NCI-H1930 (cell line): ENCODE measurements at places on chromosomes 5 and 9.

GRCh38 chr5:71830681-71831539 lies 111.8 kb downstream of the CARTPT start:
- no peak for DNase-seq

DNA sequence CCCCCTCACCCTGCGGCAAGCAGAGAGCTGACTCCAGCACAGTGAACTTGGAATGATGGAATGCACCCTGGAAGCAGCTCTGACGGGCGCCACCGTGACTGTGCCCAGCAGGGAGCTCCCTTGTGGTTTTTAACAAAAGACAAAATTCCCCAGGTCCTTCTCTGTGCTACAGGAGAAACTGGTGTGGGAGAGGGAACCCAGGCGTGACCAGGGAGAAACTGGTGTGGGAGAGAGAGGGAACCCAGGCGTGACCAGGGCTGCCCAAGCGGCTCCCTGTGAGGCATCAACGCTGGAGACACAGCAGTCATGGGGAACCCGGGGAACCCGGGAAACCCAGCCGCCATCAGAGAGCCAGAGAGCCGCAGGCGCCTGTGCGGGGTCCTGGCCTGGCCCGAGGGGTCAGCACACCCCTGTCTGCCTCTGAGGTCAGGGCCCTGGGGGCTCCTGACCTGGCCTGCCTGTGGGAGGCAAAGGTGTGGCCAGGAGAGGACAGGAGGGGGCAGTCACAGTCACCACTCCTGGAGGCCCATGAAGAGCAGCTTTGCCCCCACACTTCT lies 3.1 kb upstream of the AHRR start:
- DNase-seq, result no peak

- DNase-seq, result no peak
These were observed 208.1 kb upstream of the PIK3R1 start for GRCh38 chr5:68007451-68007850.

DNA sequence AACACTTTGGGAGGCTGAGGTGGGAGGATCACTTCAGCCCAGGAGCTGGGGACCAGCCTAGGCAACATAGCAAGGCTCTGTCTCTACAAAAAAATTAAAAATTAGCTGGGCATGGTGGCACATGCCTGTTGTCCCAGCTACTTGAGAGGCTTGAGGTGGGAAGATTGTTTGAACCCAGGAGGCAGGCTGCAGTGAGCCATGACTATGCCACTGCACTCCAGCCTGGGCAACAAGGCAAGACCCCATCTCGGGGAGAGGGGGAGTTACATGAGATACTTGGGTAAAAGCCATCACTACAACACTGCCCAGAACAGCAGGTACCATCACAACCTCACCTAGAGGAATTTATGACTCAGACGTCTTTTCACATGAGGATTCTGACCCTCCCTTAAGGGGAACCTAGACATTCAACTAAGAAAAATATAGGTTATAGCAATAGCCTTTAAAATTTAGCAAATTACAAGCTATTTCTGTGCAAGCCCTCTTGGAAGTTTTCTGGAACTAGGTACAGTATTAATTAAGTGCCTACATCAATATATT lies 143.5 kb downstream of the NFIB start:
- DNase-seq, result no peak

- no peak for DNase-seq
These were observed 80.5 kb downstream of the PAPPA start for GRCh38 chr9:116234081-116234480.

- DNase-seq, result no peak
These were observed 222.8 kb upstream of the KIF2A start for GRCh38 chr5:62083247-62083646.

GRCh38 chr5:17691762-17692161 lies 57.5 kb downstream of the TAF11L14 start:
- DNase-seq, result no peak

GRCh38 chr5:32419791-32420190 lies 24.7 kb downstream of the ZFR start:
- DNase-seq, result no peak

DNA sequence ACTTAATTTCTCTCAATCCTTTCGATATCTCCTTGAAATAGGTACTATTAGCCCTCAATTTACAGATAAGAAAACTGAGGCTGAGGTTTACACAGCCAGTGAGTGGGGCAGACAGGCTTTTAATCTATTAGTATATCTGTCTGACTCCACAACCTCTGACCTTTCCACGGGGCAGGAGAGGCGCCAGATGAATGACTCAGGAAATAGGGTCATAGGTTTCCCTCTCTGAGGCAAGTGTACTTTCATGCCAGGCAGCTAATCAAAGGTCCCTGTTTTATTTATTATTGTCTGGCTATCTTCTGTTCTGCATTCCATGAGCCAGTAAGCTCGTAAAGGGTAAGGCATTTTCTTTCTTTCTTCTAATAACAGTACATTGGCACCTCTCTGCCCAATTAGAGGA lies 79.6 kb upstream of the KLF4 start:
- DNase-seq, result no peak

DNA sequence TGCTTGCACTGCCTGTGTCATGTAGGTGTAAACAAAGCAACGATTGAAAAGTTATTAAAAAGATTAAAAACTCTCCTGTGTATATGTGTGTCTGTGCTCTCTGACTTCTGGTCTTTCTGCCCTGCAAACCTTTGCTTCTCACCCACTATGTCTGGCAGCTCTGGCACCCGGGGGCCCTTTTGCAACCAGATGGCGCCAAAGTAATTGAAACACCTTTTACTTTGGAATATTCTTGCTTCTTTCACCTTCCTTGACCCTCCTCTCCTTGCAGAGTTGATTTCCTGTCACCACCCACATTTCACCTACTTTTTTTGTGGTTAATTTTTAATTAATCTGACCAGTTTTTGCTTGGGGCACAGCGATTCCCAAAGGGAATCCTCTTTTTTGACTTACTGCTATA lies 275.5 kb downstream of the ARHGEF28 start:
- DNase-seq, result no peak

DNA sequence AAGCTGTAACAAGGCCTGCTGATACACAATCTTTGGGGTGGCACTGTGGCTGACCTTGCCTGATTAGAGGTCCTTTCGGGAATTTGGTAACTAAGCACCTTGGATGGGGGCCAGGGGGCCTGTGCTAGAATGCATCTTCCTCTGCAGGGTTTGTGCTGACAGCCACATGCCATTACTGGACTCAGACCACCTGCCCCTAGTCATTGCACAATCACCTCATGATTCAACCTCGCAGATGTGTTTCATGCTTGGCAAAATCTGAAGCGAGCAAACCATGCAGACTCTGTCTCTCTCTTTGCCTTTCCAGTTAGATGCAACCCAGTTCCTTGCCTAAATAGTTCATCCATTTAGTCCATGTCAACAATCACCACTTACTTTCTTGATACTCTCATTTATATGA lies 96.5 kb upstream of the ERCC6L2 start:
- DNase-seq, result no peak

- DNase-seq, result no peak
These were observed 14.3 kb downstream of the FNBP1 start for GRCh38 chr9:130028493-130029222.

DNA sequence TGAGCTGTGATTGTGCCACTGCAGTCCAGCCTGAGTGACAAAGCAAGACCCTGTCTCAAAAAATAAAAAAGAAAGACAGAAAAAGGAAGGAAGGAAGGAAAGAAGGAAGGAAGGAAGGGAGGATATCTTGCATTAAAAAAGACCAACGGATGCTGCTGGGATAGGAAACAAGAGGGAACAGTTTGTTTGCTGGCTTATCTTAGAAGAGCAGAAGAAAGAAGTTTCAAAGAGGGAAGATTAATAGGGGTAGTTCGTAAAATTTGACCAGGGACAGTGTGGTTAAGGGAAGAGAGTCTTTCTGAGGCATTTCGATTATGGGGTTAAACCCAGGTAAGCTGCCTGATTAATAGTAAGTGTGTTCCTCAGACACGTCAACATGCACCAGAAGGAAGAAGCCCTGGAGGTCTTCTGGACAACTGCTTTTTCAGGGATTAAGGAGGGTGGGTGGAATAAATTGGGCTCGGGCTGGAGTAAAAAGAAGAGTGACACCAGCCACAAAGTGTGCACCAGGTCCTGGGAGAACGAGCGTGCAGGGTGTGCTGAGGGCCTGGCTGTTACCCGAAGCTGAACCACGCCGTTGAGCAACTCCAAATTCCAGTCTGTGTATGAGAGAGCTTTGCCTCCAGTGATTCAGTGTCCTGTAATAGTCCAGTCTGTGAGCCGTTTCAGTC lies 24.8 kb downstream of the FYB1 start:
- DNase-seq, result no peak

GRCh38 chr9:34458013-34458958 lies at the start of the genes DNAI1 and FAM219A:
Gene DNAI1, plus strand, starts transcription at chr9:34458805. Its CDS starts 201 bp downstream, at chr9:34459006.
Gene FAM219A, minus strand, starts transcription at chr9:34458570. Its CDS starts 307 bp downstream, at chr9:34458263.
- DNase-seq, result peak; percentile 99

GRCh38 chr9:21744320-21744719 lies 58.1 kb upstream of the MTAP start:
- no peak for DNase-seq

- no peak for DNase-seq
These were observed 5.9 kb downstream of the GDNF start for GRCh38 chr5:37833990-37834389.

DNA sequence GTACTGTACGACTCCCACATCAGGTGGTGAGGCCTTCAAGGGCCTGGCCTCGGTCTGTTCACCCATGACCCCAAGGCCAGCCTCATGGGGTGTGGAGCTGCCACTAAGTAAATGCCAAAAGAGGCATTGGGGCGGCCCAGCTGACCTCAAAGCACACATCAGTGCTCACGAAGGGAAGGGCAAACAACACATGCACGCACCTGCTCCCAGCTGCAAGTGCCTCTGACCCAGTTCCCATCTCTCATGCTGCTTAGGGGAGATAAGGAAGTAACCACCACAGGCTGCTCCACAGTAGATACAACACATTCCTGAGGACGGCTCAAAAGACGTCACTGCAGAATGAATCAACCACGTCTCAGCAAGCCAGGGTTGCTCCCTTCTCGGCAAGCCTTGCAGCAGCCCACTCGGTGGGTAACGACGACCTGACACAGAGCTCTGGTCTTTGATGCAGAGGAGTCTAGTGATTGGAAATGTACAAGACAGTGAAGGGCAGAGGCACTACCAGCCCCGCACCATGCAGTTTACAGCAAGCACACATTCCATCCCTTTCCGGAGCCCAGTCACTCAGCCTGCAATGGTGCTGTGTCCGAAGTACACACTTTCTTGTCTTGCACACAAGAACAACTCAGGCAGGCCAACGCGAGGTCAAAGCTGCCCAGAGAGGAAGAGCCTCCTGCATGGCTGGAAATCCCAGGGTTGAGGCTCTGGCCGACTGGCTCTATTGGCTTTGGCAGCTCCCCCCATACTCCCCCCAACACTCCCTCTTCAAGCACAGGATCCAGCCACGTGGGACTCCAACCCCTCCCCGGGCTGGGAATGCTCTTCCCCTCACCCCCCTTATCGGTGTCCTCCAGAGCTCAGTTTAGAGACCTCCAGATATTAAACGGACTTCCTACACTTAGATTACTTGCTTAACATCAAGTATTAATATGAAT lies 31.8 kb downstream of the FABP6 start:
- no peak for DNase-seq

DNA sequence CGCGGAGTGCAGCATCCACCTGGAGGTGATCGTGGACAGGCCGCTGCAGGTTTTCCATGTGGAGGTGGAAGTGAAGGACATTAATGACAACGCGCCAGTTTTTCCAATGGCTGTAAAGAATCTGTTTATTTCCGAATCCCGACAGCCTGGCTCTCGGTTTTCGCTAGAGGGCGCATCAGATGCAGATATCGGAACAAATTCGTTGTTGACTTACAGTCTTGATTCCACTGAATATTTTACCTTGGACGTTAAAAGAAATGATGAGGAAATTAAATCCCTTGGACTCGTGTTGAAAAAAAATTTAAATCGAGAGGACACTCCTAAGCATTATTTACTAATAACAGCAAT lies 611 bp downstream of the PCDHA3 start:
- DNase-seq, result no peak

DNA sequence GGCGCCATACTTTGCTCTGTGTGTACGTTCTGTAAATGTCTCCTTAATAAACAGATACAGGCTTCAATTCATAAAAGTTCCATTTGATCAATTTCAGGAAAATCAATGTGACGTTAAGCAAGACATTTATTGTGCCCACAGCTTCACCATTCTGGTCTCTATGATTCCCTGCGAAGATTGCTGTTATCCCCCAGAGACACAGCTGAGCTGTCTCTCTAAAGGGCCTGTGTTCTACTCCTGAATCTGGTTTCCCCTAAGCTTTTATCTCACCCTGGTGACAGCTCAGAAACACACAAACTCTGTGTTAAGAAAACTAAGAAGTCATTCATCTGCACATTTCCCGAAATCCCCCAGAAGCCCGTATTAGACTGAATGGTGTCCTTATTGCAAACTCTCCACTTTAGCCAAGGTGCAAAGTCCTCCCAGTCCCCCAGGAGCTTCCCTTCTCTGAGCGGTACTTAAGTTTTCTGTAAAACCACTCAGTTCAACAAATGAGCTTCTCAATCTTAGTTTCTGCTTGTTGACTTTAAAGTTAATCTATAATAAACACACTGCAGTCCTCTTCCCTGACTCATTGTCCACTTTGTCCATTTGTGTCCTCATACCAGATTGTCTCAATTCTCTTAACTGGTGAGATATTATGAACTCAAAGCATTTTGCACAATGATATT lies 1.4 kb upstream of the C5orf15 start:
- no peak for DNase-seq

DNA sequence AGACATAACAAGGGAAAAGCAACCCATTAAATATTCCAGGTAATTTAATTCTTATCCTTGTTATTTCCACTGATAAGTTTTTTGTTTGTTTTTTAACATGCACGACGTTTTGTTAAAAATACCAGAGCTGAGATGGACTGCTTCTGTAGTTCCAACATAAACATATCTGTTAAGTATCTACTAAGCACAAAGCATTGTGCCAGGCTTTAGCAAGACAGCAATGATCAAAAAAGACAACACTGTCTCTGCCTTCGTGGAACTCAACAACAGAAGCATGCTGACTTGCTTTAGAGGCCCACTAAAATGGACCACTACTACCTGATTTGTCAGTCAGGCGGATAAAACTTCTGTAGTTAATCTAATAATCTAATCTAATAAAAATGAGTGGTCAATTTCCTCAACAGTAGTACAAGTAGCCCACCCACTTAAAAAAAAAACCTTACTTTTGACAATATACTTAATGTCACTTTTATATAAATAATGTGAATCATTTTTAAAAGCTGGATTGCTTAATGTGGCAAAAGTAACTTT lies 3.1 kb downstream of the RAB14 start:
- no peak for DNase-seq

GRCh38 chr9:76699971-76700370 lies 64.3 kb upstream of the PCA3 start:
- DNase-seq, result no peak

DNA sequence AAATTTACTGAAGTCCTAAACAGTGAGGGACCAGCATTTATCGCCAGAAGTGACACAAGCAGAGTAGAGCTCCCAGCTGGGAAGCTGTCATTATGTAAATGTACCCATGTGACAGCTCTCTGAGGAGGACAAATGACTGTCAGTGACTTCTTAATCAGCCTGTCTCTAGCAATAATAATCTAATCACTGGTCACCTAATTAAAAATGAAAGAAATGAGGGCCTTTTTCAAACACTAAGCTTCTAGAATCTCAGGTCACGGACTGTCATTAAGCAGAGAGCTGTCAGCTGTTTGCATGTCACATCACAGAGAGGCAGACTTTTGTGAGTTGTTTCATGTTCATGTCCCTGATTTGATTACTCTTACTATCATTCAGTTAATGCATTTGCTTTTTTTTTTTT lies 77.9 kb upstream of the FBXL17 start:
- DNase-seq, result no peak

- DNase-seq, result no peak
These were observed 86.4 kb downstream of the SFXN1 start for GRCh38 chr5:175564716-175565115.
